CD8-positive, alpha-beta T cell (primary cell): ENCODE measurements at places on chromosomes 6 and 20. TPM values are rescaled to one million over a fixed set of nuclear protein-coding genes. Genes with fewer than 3 reads are reported as not detected.

- no peak for DNase-seq
Observed at GRCh38 chr6:40794586-40794985, 207.4 kb upstream of the LRFN2 start.

DNA sequence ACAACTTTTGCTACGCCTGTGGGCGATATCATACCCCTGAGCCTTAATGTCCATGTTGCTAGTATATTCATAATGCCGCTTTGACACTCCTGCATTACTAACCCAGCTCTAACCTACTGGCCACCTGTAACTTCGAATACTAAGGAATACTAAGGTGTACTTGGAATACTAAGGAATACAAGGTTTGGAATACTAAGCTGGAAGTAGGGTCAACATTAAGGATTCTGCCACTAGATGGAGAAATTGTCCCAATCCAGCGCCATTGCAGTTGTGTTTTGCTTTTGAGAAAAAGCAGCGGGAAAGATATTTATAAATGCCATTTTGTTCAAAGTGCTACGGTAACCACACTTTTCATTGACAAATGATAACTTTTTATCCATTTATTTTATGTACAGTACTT lies 10.7 kb downstream of the TBXT start:
- DNase-seq = no peak

- DNase-seq = no peak
Observed at GRCh38 chr6:130070792-130071191, 52.4 kb downstream of the L3MBTL3 start.

- DNase-seq = no peak
Observed at GRCh38 chr6:104281370-104281769, 578.3 kb downstream of the HACE1 start.

- no peak for DNase-seq
Observed at GRCh38 chr20:63980317-63980805, 571 bp upstream of the PRPF6 start.

- no peak for DNase-seq
Observed at GRCh38 chr6:43453831-43454230, 1.5 kb downstream of the DLK2 start.

- no peak for DNase-seq
Observed at GRCh38 chr6:11101417-11101816, 7.8 kb downstream of the SMIM13 start.

GRCh38 chr20:63090682-63091571 lies 84.2 kb upstream of the BHLHE23 start:
- DNase-seq = no peak

GRCh38 chr6:118578617-118579016 lies 30.5 kb downstream of the PLN start:
- no peak for DNase-seq

GRCh38 chr6:12069891-12070529 lies 57.9 kb downstream of the HIVEP1 start:
- no peak for DNase-seq

DNA sequence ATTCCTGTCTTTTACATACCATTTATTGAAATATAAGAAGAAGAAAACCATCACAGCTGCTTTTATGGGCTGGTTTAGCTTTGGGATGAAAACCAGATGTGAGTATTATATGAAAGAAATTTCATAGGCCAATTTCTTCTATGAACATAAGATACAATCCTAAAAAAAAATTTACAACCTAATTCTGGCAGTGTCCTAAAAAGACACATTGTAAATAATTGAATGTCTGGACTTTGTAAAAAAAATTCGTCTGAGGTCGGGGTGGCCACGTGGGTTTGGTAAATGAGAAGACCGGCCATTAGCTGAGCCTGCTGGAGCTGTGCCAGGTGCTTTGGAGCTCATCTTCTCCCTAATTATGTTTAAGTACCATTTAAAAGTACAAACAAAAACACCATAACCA lies 26.8 kb downstream of the DACT2 start:
- no peak for DNase-seq

GRCh38 chr6:108423982-108424705 lies 129.3 kb downstream of the AFG1L start:
- DNase-seq = no peak

NSFL1C gene
- total RNA-seq = 66.0 TPM

FOXA2 gene
- total RNA-seq = not detected
